Activated naive CD8-positive, alpha-beta T cell treated with anti-CD3 and anti-CD28 coated beads, Interleukin-2, amount 50 U/mL, for 24 hours (primary cell): ENCODE measurements at places on chromosomes 5 and 9.

DNA sequence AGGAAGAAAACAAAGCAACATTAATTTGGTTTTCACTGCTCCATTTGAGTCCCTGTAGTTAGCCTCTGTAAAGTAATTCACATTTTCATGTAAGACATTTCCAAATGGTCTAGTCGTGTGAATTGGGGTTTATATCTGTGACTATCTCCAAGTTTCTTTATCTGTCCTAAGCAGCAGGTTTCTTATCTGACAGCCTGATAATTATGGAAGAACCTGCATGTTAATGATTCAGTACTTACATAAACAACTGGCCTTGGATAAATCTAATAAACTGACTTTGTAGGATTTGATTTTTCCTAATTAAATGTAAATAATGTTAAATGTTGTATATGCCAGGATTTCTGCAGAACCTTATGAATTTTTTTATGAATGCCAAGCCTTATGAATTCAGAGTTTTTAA is 964.9 kb downstream of the NR2F1-AS1 start:
- no peak for DNase-seq

DNA sequence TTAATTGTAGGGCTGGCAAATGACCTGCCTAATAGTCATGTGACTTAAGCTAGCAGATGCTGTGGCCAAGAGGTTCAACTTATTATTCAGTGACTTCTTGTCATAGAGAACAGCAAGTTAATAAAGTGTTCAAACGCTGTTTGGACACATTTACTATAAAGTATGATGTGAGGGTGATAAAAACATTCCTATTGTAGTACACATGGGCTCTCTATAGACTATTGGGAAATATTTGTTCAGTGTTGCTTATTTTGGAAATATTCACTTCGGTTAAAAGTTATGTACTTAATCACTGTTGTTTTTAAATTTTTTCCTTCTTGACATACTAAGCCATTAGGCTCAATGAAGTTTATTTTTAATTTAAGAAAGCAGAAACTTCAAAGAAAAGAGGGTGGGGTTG is 345.0 kb downstream of the NNT start:
- DNase-seq, result no peak

GRCh38 chr5:151146061-151146460 is 11.5 kb downstream of the ANXA6 start:
- DNase-seq, result no peak

GRCh38 chr5:78534905-78535200 is 113.7 kb downstream of the LHFPL2 start:
- no peak for DNase-seq
